SK-N-SH (cell line): ENCODE measurements at places on chromosomes 3 and 15. TPM values are rescaled to one million over a fixed set of nuclear protein-coding genes. Genes with fewer than 3 reads are reported as not detected.

- no peak for DNase-seq
These were observed 393.1 kb upstream of the ATP11B start for GRCh38 chr3:182399978-182400737.

DNA sequence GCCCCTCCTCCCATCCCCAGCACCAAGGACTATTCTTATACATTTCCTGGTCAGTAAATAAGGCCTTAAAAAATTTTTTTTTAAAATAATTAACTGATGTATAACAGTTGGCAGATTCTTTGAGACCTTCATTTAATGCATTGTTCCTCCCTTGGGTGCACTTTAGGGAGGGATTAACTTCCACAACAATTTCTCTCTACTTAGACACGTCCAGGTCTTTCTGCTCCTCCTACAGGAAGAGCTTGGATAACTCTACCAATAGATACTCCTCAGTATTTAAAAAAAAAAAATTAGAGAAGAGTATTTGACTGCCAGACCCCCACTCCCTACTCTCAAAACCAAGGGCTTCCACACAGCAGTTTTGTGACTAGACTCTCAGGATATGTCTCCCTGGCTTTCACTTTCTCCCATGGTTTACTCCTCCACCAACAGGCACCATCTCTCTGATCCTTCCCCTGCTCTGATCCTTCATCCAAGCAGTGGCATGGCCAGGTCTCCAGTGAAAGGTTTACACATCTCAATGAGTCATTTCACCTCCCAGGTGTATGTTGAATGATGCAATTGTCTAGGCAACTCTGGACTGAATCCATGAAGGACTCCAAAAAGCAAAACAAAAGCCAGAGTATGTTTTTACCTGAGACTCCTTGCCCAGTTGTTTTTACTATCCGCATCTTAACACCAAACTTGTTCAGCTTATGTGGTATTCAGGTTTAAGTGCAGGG lies 7.4 kb downstream of the ZIC4 start:
- DNase-seq, result no peak

DNA sequence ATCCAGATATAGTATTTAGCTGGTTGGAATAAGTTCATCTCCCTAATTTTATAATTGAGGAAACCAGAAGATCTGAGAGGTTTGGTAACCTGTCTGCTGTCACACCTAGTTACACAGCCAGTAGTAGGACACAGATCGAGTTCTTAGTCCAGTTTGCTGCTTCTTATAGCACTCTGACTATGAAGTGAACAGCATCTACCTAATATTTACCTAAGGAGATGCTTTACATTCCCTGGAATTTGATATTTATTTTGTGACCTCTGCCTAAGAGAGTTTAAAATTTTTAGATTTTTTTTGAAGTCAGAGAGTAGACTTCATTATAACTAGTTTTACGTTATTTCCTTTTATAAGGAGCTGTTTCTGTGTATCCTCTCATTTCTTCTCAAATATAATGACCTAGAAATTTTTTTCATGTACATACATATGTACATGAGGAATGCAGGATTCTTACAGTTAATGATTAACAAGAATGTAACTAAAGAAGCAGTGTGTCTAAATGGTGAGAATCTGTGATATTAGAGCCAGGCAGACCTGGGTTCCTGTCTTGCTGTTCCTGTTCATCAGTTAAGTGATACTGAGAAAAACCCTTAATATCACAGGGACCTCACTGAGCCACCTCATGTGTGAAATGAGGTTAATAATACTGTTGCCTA lies 4.3 kb downstream of the ARHGEF26 start:
- no peak for DNase-seq

Gene MYEF2
- polyA plus RNA-seq, result 11.6 and 17.6 TPM in 2 replicates

Gene EFCC1
- not detected in 2 replicates for polyA plus RNA-seq
